Right lung (tissue), 10 donors: ENCODE measurements at places on chromosomes 5 and 9. TPM values are rescaled to one million over a fixed set of nuclear protein-coding genes. Genes with fewer than 3 reads are reported as not detected.

DNA sequence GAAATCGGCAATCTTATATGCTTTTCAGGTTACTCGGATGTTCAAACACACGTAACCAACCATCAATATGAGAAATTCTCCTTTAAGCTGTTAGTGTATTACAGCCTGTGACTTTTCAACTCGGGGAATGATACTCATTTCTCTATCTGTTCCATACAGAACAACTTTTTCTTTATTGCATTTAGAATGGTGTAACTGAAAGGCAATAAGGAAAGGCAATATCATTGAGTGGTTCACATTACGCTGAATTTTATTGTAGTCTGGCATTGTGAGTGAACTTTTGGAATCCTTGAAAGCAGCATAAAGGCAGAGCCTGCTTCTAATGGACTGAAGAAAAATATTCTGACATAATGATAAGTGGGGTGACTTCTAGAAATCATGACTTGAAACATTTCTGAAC lies 54.4 kb upstream of the MEF2C start:
- DNase-seq = no peak

GRCh38 chr5:65451436-65451835 lies 30.3 kb downstream of the ADAMTS6 start:
- no peak for DNase-seq

GRCh38 chr9:27599870-27600238 lies 26.6 kb upstream of the C9orf72 start:
- DNase-seq = no peak

DNA sequence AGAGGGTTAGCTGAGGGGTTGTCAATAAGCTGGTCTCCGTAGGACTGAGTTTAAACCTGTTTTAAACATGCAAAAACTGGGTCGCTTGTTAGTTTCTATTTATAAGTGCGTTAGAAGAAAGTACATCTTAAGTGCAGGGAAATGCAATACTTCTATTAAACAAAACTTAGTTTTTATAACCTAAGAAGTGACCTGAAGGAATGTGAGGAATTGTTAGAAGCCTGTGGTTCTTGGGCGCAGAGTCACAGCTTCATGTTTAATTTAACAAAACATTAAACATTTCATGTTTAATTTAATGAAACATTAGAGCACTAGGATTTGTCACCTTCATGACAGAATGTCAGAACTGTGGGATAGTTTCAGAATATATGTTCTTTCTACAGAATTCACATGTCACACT lies 469.2 kb upstream of the WWC1 start:
- no peak for DNase-seq

The LCN15 gene
- 0.10 TPM for polyA plus RNA-seq

The UGT3A1 gene
- polyA plus RNA-seq = not detected

The TMEM232 gene
- polyA plus RNA-seq = 5.3 TPM
